ENCODE measurements at places on chromosomes 13 and 19.

DNA sequence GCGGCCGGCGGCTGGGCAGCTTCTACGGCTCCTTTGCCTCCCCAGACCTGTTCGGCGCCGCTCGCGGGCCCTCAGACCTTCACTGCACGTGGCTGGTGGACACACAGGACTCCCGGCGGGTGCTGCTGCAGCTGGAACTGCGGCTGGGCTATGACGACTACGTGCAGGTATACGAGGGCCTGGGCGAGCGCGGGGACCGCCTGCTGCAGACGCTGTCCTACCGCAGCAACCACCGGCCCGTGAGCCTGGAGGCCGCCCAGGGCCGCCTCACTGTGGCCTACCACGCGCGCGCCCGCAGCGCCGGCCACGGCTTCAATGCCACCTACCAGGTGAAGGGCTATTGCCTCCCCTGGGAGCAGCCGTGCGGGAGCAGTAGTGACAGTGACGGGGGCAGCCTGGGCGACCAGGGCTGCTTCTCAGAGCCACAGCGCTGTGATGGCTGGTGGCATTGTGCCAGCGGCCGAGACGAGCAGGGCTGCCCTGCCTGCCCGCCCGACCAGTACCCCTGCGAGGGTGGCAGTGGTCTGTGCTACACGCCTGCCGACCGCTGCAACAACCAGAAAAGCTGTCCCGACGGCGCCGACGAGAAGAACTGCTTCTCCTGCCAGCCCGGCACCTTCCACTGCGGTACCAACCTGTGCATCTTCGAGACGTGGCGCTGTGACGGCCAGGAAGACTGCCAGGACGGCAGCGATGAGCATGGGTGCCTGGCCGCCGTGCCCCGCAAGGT lies 11.6 kb downstream of the LRP3 start:
- DNase-seq = no peak

- DNase-seq = no peak
Measured at GRCh38 chr19:40762754-40763470, 11.9 kb downstream of the SNRPA start.

DNA sequence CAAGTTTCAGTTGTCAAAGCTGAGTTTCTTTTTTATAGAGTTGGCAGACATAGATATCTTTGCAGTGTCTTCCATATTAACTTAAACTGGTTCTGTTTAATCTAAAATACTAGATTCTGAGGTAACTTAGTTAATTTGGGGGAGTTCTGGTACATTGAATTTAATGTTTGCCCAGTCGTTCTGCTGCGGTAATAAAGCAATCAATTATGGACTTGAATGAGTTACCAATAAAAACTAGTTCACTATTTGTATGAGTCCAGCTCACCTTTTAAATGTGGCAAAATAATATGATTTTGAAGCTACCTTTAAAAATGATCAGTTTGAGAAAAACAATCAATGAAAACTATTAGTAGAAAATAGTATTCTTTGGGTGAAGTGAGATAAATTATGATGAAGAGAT lies 90.2 kb downstream of the LMO7 start:
- DNase-seq = no peak

- no peak for DNase-seq
Measured at GRCh38 chr13:98913741-98914140, 64.1 kb downstream of the DOCK9 start.

DNA sequence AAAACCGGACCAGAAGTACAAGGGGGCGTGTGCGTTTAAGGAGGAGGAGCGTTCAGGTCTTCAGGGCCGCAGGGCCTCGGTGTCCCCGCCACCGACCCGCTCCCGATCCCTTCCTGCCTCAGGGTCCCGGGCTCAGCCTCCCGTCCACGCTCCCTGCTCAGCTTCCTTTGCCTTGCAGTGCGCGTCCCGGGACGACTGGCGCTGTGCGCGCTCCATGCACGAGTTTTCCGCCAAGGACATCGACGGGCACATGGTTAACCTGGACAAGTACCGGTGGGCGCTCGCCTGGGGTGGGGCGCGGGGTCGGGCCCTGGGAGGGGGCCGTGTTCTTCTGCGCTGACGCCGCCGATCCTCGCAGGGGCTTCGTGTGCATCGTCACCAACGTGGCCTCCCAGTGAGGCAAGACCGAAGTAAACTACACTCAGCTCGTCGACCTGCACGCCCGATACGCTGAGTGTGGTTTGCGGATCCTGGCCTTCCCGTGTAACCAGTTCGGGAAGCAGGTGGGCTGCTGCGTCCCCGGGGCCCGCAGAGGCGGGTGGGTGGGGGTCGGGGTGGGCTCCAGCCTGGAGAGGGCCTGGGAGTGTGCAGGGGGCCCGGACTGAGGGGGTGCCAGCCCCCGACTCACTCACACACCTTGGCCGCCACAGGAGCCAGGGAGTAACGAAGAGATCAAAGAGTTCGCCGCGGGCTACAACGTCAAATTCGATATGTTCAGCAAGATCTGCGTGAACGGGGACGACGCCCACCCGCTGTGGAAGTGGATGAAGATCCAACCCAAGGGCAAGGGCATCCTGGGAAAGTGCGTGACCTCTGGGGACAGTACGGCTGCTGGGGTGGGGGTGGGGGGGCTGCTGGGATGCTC lies 1.4 kb downstream of the GPX4 start:
- DNase-seq = no peak

GRCh38 chr13:29589234-29589633 lies 6.3 kb downstream of the SLC7A1 start:
- no peak for DNase-seq

- DNase-seq = no peak
Measured at GRCh38 chr13:60152904-60153303, 10.8 kb downstream of the DIAPH3 start.

DNA sequence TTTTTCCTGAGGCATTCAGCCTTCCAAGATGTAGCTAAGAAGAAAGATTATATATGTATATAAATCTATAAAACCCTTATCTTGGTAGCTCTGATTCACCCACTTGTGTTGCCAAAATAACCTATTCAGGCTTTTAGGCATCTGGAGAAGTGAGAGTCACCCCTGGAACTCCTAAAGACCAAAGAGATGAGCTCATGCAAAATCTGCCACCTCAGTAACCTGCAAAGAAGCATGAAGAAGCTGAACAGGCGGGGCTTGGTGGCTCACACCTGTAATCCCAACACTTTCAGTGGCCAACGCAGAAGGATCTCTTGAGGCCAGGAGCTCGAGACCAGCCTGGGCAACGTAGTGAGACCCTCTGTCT lies 393.7 kb downstream of the FOXO1 start:
- peak; percentile 9 for DNase-seq

DNA sequence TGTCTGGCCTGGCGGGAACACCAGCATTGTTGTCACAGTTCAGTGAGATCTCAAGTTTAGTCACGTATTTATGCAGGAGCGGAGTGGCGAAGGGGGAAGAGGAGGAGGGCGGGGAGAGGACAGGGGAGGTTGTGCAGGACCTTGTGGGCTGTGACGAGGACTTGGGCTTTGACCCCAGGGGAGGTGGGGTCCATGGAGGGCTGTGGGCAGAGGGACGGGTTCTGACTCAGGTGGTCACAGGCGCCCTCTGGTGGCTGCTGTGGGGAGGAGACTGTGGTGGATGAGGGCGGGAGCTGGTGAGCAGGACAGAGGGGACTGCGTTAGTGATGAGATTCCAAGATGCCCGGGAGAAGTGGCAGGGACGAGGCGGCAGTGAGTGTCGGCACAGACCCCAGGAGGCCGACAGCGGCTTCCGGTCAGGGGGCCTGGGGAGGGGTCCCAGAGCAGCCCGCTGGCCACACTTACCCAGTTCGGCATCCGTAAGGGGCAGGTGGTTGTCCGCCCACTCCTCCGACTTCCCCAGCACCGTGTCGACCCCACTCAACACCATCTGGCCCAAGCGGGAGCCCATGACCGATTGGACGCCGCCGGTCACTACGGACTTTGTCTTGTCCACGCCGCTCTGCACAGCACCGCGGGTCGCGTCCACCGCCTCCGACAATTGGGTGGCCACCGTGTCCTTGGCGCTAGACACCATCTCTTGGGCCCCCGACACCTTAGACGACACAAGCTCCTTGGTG lies 15.7 kb downstream of the PLIN3 start:
- DNase-seq = no peak

GRCh38 chr13:35698911-35699576 lies 222.6 kb upstream of the MAB21L1 start:
- peak; percentile 47 for DNase-seq

GRCh38 chr19:44539991-44540390 lies 10.5 kb upstream of the CEACAM20 start:
- no peak for DNase-seq

GRCh38 chr19:43625918-43626579 lies 6.6 kb upstream of the ZNF428 start:
- no peak for DNase-seq

- DNase-seq = no peak
Measured at GRCh38 chr13:35499676-35500075, 23.2 kb upstream of the MAB21L1 start.

DNA sequence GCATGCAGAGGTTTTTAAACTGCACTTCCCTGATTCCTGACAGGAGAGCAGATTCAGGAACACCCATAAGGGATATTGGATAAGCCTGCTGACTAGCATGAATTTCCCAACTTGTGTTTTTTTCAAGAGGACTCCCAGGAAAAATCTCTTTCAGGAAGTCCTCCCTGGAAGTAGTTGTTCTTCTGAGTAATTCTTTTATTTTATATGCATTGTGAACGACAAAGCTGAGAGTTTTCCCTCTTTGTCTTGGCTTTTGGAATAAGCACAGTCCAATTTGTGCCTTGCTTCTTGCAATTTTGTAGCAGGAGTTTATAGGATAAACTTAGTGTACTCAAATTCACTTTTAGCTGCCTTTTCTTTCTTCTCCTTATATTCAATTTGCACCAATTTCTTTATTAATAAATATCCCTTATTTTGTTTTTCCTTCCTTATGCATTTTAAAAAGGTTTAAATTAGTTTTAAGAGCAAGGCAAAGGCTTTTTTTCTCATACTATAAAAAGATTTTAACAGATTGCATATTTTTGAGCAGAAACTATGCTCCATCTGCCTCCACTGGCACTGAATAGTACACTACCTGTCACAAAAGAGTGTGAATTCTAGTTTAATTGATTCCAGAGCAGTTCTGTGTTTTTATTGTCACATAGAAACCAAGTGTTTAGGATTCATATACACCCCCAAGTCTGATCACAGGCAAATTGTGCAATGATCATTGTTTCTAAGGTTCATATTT lies 543.3 kb upstream of the SPRY2 start:
- no peak for DNase-seq

- no peak for DNase-seq
Measured at GRCh38 chr13:113358653-113359190, 5.2 kb downstream of the GRTP1 start.

DNA sequence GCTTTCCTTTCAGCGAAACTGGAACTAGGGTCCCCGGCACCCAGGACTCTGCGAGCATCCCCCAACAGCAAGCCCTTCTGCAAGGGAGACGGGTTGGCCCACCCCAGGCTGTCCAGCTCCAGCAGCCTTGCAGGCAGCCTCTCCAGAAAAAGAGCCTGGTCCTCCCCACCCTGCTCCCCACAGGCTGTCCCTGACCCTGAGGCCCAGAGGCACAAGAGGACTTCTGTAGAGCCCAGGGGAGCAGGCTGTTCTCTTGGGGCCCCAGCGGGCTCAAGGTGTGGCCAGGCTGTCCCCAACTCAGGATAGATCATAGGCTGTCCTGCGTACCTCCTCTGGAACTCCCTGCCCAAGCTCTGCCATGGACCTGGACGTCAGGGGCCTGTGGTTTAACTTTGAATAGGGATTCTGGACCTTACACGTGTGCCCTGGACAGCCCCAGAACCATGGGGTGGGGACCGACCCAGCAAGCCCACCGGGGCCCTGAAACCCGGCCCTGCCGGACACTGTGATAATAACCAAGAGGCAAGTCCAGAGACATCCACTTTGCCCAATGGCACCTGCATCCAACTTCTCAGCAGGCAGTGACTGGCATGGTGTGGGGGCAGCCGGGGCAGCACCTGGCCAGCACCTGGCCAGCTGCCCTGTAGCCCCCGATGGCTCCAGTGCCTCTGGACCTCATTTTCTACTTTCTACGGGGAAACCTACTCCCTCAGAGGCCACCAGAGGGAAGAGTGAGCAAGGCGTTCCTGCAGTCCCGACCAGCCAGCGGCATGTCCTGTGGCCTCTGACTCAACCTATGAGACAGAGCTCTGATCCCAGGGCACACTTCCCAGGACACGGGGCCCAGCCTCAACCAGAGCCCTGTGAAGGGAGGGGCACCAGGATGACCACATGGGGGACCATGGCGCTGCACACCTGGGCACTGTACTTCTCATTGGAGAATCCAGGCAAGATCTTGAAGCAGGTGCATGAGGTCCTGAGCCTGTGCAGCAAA lies 50.9 kb upstream of the TPM4 start:
- peak; percentile 43 for DNase-seq

DNA sequence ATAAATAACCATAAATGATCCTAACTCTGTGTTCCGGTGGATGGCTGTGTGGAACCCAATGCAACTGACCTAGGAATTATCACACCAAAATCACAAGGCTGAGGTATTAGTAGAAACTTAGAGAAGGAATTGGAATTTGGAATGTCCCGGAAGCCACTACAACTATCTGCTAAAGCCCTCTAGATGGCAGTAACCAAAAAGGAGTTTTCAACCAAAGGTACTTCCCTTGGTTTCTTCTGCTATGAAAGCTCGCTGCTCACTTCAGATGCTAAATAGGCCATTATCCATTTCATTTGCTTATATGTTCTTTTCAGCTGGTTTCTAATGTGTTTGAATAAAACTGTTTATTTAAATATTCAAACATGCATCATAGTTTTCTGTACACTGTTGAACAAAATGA lies 1589.1 kb upstream of the SPRY2 start:
- peak; percentile 2 for DNase-seq

- DNase-seq = no peak
Measured at GRCh38 chr19:48554385-48555091, 2.6 kb downstream of the SULT2B1 start.

GRCh38 chr13:90680826-90681225 lies 666.7 kb upstream of the MIR17HG start:
- DNase-seq = no peak

- DNase-seq = no peak
Measured at GRCh38 chr19:42176649-42176989, 40.9 kb downstream of the DEDD2 start.

- no peak for DNase-seq
Measured at GRCh38 chr19:15702534-15702930, 25.3 kb upstream of the OR10H2 start.

GRCh38 chr19:38877781-38878574 lies at the start of gene RINL:
RINL (minus strand) TSS chr19:38878275; CDS start chr19:38876742, 1,533 bp downstream.
- DNase-seq = no peak

GRCh38 chr19:49064768-49065611 lies at the start of gene NTF4:
NTF4 (minus strand) TSS chr19:49064818; CDS start chr19:49061997, 2,821 bp downstream.
- DNase-seq = no peak

GRCh38 chr19:12668932-12669269 lies 2.3 kb downstream of the WDR83 start:
- DNase-seq = peak; percentile 20

- no peak for DNase-seq
Measured at GRCh38 chr19:16442386-16443276, 29.1 kb downstream of the EPS15L1 start.

- DNase-seq = no peak
Measured at GRCh38 chr19:35106291-35106583, 9.4 kb upstream of the FXYD3 start.

DNA sequence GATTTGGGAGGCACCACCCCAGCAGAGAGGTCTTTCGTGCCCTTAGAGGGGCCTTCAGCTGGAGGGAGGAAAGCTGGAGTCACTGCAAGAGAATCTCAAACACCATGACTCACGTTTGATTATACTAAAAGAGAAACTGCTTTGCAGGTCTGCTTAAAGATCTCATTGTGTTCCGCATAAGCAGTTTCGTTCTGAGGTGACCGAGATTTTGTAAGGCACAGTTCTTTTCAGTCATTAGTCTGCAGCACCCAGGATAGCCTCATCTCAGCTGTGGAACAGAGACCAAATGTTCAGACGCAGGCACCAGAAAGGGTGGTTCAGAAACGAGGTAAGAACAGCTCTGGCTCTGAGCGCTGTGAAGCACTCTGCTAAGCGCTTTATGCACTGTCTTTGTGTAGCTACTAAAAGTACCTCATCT lies 71.2 kb upstream of the GTF3A start:
- DNase-seq = no peak
